Choroid plexus epithelial cell (primary cell): ENCODE measurements at places on chromosomes 2 and 18.
A peak's percentile ranks its signal among the peaks of the same experiment; 100 is the strongest.

DNA sequence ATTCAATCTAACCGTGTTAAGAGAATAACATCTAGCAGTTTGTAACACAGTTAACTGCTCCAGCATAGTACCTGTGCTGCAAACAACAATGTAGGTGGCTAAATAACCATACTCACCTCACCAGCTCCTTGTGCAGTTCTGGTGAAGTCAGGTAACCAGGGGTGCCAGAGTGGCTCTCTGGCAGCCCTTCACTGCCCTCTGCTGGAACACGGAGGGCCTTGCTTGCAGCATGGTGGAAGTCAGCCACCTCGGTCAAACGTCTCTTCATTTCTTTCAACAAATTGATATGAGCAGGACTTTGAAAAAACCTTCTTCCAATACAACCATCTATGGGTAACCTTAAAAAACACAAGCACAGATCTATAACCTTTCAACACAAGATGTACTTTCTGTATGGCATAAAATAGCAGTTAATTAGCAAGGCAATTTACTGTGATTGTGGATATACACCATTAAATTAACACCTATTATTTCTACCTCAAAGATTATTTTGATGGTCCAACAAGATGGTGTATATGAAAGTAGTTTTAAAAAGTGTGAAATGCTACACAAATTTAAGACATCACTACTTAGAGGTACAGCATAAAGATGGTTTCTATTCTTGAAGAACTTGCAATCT is 56.6 kb downstream of the EPG5 start:
- peak; percentile 68 for DNase-seq

DNA sequence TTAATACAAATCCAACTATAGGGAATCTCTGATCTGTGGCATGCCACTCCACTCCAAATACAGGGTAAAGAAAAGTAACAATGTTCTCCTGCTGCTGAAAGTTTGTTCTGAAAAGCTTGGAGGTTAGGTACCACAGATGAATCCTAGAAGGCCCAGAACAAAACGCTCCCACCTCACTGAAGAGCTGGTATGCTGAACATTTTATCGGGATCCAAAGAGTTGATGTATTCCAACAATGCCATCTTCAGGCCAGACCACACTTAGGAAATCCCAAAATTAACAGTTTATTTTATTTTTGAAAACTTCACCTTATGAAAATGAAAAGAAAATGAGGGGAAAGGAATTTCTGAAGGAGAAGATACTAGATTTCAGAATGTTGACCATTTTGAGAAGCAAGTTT is 145.1 kb upstream of the CDH19 start:
- peak; percentile 20 for DNase-seq

GRCh38 chr18:10284540-10285282 is 169.7 kb upstream of the APCDD1 start:
- DNase-seq, result no peak

- no peak for DNase-seq
Measured at GRCh38 chr2:237358721-237359517, 55.0 kb downstream of the COL6A3 start.

GRCh38 chr18:74551936-74552555 is 17.7 kb downstream of the CNDP1 start:
- peak; percentile 93 for DNase-seq

DNA sequence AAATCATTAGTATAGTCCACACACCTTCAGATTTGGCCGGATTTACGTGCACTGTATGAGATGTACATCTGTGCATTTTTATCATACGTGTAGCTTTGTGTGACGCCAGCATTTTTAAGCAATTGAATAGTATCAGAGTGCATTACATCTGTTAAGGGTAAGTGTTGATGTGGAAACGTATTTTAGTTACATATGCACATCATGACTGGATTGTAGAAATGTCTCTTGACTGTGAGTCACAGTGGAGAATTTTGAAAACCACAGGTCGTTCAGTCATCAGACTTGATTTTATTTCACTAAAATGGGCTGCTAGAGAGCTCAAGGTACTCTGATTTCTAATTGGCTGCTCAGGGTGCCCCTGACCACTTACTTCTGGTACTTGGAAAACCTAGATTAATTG is 5.4 kb upstream of the GPBAR1 start:
- DNase-seq, result peak; percentile 59

GRCh38 chr2:152201466-152201830 is 25.9 kb upstream of the STAM2 start:
- no peak for DNase-seq

- DNase-seq, result peak; percentile 21
Measured at GRCh38 chr2:156539086-156539860, 103.1 kb downstream of the GPD2 start.

- peak; percentile 35 for DNase-seq
Measured at GRCh38 chr2:43832457-43832856, 6.2 kb downstream of the ABCG5 start.
